ENCODE measurements at places on chromosomes 12 and 14.
A peak's percentile ranks its signal among the peaks of the same experiment; 100 is the strongest.

DNA sequence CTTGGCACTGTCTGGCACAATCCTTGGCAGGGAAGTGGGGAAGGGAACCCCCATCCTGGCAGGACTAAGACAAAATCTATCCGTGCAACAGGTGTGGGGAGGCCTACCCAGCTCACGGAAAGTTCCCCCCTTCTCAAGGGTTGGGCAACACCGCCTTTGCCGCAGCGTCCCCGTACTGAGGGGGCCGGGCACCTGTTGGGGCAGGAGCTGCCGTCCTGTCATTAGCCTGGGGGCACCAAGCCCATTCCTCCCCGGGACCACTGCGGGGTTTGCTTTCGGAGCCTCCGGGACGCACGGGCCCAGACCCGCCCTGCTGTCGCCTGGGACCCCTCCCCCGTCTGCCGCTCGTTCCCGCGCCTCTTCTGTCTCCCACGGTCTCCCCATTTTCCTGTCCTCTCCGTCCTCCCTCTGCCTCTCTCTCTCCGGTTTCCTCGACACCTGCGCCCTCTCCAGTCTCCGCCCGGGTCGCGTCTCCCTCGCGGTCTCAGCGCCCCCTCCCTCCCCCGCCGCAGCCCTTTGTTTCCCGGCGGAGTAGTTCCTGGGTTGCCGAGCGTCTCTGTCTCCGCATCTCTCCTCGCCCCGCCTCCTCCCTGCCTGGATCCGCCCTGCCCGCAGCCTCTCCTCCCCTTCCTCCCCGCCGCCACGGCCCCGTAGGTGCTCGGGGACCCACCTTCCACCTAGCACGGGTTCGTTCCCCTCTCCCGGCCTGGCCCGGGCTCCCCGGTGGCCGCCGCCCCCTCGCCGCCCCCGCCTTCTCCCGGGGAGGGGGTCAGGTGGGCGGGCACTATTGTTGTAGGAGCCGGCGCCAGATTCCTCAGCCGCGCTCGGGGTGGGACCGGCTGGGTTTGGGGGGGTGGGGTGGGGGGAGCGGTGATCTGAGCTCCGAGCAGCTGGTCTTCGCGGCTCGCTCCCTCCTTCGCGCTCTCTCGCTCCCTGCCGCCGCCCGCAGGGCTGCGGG lies at the start of gene CACNB3:
Gene CACNB3, plus strand, starts transcription at position 624 of the 958 bp plus-strand sequence. CDS start 434 bp downstream, outside the sequence.
- DNase-seq, result no peak

DNA sequence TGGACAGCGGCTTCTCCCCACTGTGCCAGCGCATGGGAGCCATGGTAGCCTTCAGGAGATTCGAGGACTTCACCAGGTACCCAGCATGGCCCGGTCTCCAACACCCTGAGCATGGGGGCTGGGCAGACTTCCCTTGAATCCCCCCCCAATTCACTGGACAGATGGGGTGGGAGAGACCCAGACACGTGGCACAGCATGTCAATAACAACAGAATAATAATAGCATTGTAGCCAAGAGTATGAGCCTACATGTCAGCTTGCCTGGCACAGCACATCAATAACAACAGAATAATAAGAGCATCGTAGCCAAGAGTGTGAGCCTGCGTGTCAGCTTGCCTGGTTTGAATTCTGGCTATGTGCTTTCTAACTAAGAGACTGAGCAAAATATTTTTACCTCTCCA lies 76.4 kb downstream of the FOXN4 start:
- no peak for DNase-seq

GRCh38 chr12:88993651-88994050 lies 358.6 kb downstream of the DUSP6 start:
- peak; percentile 4 for DNase-seq

DNA sequence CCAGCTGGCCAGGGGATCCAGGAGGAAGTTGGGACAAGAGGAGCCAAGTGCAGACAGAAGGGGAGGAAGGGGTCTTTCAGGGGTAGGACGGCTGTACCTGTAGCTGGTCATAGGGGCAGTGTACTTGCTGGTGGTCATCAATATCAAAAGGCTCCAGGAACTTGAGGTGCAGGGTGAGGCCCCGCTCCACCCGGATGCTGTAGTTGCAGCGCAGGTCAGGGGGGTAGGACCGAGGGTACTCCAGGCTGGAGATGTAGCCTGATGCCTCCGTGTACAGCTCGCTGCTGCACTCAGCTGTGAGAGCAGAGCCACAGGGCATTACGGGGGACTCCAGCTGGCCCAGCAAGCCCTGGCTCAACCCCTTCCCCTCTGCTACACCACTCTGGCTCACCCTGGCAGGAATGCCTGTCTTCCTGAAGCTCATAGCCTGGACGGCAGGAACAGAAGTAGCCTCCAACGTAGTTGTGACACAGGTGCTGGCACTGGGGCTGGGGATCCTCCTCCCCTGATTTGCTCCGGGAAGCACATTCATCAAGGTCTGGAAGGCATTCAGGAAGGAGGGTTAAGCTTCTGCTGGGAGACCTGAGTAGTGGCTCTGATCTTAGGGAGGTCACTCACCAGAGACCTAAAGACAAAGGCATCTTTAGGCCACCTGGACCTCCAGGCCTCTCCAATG lies 2.9 kb downstream of the C1R start:
- no peak for DNase-seq

- DNase-seq, result no peak
These were observed 162.9 kb downstream of the LRIG3 start for GRCh38 chr12:58757422-58757821.

DNA sequence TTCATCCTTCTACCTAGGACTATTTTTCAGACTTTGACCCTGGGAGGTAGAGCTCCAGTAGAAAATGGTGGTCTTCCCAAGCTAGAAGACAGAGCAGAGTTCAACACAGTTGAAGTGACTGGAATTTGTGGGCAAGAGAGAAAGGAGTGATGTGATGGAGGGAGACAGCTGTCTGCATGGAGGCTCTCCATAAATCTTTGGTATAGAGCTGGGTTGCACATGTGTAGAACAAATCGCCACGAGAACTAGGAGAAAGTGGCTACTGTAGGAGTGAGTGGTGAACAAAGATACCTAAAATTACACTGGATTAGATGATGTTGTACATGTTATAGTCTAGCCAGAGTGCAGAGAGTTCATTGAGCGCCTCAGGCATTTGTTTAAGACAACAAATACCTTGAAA lies 14.5 kb downstream of the GPR135 start:
- no peak for DNase-seq

- no peak for DNase-seq
These were observed 40.2 kb downstream of the HSP90AA1 start for GRCh38 chr14:102046337-102047278.
